Esophagus mucosa (tissue), 1 donor: ENCODE measurements at places on chromosomes 7 and 10. TPM values are rescaled to one million over a fixed set of nuclear protein-coding genes. Genes with fewer than 3 reads are reported as not detected.
A peak's percentile ranks its signal among the peaks of the same experiment; 100 is the strongest.

- peak; percentile 34 for ATAC-seq
Observed at GRCh38 chr10:125868372-125868975, 12.6 kb downstream of the DHX32 start.

DNA sequence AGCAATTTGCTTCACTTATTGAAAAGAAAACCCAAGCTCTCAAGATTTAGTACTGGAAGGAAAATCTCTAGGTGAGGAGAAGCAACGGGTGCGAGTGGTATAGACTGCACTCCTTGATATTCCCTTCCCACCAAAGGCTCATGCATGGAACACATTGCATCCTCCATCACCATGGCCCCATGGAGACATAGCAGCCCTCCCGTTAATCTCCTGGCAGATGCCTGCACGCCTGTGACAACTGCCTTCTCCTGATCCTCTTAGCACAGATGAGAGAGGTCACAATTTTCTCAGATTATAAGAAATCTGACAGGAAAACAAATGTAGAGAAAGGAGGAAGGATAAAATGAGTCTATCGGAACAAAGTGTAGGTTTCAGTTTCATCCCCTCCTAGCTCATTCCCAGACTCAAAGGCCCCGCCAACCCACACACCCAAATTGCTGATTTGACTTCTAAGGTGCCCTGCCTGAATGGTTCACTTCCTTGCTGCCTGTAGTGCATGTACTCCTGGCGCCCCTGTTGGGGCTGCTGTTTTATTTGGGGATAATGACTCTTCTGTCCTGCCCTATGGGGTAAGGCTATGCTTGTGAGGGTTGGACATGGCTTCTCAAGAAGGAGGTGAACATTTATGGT, 50.0 kb downstream of the PLXNA4 start:
- no peak for ATAC-seq

DNA sequence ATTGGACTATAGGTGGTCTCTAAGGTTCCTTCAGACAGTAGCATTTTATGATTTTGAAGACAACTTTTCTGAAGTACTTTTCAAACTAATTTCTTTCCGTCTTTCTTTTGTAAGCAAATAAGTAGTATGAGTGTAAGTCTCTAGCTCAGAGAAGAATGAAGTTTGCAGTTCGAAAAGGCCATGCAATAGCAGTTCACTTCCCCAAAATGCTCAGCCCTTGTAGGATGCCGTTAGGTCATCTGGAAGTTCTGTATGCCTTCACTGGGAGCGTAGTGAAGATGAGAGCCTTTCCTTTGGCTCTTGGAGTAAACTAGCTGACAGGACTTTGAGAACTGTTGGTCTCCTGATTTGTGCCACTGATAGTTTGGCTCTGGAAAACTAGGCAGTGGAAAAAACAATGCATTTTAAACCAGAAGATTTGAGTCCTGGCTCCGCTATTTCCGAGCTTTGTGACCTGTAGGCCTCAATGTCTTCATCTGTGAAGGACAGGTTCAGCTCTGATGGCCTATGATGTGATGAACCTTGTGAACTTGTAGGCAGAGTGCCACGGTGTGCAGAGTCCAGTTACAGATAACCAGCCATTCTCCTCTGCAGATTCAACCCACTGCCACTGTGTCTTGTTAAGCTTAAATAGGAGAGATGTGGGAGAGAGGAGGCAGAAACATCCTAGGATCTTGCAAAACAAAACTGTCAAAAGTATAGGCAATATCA, 18.8 kb downstream of the SGPL1 start:
- no peak for ATAC-seq

Gene UCMA
- not detected for total RNA-seq

DNA sequence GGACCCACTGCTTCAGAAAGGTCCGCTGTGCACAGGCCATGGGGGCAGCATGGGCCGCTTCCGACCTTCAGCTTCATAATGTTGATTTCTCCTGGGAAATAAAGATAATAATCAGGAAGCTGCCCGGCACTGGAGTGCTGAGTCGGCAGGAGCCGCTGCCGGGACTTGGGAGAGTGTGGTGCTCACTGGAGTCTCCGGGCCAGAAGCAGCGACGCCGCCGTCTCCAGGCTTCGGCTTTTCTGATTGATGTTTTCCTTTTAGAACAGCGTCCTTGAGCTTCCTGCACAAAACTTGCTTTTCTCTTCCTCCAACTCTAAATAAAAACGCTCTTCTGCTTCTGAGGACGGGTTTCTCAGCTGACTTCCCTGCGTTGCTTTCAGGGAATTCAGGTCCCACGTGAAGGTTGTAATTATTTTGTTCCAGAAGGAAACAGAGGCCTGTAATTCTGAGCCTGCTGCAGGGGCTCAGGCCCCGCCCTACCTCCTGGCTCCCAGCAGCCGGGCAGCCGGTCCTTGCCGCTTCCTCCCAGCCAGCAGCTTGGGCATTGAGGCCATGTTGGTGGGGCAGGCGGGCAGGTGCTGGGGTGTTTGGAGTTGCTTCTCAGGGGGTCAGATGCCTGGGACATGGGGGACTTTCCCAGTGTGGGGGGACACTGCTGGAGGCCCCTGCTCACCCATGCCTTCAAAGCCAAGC, 14.7 kb downstream of the PWWP2B start:
- ATAC-seq: no peak
